ENCODE measurements at places on chromosomes 5 and 9. TPM values are rescaled to one million over a fixed set of nuclear protein-coding genes. Genes with fewer than 3 reads are reported as not detected.
A peak's percentile ranks its signal among the peaks of the same experiment; 100 is the strongest.

The QRFP gene
- total RNA-seq: not detected

The LCN9 gene
- not detected for total RNA-seq

DNA sequence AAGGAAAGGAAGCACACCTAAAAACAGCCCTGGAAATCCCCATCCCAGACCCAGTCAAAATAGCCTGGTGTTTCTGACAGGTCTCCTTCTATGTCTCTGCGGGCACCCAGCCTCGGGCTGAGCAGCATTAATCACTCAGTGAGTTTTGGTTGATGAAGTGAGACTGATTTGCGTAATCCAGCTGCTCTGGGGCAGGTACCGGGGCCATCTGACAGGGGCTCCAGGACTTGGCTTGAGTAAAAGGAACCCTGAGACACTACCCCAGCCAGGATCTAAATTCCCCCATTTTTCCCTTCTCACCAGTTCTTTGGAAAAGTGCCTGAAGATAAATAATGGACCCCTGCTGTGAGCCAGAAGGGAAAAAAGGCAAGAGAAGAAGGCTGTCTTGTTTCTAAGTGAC, 596 bp downstream of the SLC28A3 start:
- DNase-seq: peak; percentile 45

- DNase-seq: no peak
Measured at GRCh38 chr5:131999441-132000240, 11.8 kb downstream of the ACSL6 start.

- no peak for DNase-seq
Measured at GRCh38 chr5:111129938-111130337, 37.8 kb downstream of the WDR36 start.

DNA sequence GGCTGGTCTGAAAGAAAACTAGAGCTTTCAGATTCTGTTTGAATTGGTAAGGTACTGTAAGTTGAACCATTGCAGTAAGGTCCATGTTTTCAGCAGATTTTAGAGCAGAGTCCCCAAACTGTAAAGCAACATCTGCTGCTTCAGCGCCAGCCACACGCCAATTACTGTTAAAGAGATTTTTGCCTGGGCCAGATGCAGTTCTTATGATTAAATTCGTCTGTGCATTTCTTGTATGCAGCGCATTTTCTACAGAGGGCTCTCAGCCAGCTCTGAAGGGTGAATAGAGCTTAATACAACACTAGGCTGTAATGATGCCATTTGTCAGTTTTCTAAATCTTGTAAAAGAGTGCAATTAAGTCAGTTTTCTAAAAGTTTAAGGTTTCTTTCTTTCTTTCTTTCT, 246.3 kb downstream of the COX7C start:
- no peak for DNase-seq

- no peak for DNase-seq
Measured at GRCh38 chr5:82142928-82143577, 135.1 kb downstream of the RPS23 start.

GRCh38 chr5:62312036-62312435, 6.0 kb downstream of the KIF2A start:
- DNase-seq: no peak

Data from left cardiac atrium (tissue), 4 donors.